ENCODE measurements at places on chromosomes 1 and 21.

DNA sequence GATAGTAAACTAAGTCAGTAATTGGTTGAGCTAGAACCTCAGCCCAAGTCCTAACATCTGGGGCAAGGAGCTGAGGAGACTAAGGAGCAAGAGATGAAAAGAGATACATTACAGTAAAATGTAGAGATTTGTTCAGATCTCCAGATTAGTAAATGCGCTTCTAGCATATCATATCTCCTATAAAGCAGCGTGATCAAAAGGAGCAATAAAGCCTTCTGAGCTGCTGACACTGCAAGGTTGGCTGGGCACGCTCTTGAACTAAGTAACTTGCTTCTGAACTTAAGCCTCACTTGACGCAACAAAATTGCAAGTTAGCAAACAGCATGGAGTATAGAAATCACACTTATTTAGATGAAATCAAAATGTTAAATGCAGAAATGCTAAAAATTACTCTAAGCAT lies 80.9 kb downstream of the LRRC53 start:
- DNase-seq = no peak

GRCh38 chr1:116710420-116711262 lies 43.1 kb upstream of the IGSF3 start:
- DNase-seq = no peak

DNA sequence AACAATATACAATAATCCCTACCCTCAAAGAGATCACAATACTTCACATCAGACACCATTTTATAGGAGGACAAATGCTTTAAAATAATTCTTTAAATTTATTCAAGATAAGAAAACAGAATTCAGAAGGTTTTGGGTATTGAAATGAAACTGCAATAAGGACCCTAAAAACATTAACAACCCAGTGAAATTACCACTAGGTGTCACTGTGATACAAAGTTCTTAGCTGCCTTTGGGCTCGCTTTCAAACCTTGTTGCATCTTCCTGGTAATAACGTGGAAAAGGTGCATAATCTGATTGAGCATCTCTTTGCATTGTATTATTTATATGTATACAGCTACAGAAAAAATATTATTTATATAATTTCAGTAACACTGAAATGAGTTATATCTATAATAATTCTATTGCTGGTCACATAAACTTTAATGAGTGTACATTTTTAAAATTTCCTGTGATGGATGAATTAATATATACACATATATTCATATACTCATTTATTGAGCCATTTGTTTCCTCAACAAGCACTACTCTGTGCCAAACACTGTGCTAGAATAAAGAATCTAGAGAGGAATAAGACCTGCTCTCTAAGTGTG lies 185.2 kb downstream of the FAF1 start:
- no peak for DNase-seq

GRCh38 chr1:162349635-162350330 lies 26.9 kb downstream of the SPATA46 start:
- no peak for DNase-seq

DNA sequence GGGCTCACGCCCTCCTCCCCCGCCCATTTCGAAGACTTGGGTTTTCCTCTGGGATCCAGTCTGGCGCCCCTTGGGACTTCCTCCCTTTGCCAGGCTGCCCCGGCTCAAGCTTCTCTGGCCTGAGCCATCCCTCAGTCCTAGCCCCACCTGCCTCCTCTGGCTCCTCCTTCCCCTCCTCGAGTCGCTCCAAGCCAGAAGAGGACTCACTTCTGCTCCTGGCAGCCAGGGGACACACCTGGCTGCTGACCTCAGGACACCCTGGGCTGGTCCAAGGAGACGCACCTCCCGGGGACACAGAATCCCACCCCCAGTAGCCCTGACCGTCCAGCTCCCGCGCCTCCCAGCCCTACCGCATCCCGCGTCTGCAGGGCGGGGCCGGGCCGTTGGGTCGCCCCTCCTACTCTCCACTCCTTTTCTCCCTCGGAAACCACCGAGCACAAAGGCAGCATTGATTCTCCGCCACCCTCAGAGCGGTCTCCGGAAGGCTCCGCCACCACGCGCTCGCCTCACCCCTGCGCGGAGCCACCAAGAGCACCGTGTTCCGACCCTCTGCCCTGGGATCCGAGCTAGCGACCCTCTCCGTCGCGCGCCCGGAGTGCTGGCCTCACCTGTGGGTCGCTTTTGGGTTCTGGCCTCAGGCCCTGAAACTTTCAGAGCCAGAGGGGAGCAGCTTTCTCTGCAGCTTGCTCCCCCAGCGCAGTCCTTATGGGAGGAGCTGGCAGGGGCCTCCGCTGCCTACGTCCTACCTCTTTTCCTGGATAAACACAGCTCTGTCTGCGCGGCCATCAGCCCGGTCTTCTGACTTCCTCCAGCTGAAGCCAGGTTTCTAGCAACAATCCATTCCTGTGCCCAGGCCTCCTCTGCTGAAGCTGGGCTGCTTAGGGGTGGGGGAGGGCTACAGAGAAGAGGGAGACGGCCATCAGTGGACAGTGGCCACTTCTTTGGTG lies at the start of gene C2CD4D:
Gene C2CD4D (minus strand): TSS at position 364 of the 947 bp plus-strand sequence. CDS start 831 bp downstream, outside the sequence.
- DNase-seq = no peak

DNA sequence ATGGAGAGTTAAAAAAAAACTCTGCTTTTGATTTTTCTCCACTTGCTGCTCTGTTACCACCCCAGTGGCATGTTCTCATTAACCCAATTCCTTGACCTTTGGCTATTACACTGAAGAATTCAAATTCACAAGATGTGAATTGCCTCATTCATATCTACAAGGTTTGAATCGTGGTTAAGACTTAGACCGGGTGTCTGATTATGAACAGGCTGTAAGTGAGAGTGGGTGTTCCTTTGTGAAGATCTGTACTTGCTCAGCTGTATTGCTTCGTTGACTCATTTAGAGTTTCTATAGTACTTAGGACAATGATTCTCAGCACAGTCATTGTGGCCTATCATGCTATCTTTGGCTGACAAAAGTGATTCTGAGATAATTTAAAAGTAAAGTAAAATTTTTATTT lies 36.4 kb downstream of the DNM3 start:
- no peak for DNase-seq

All from NK-92 treated with Interleukin-12 subunit alpha and Interleukin-12 subunit beta, amount 100 ng/mL, for 24 hours (cell line).